ENCODE measurements at places on chromosomes 3 and 15.

GRCh38 chr3:196414469-196414868 lies 17.8 kb downstream of the UBXN7 start:
- DNase-seq = no peak

DNA sequence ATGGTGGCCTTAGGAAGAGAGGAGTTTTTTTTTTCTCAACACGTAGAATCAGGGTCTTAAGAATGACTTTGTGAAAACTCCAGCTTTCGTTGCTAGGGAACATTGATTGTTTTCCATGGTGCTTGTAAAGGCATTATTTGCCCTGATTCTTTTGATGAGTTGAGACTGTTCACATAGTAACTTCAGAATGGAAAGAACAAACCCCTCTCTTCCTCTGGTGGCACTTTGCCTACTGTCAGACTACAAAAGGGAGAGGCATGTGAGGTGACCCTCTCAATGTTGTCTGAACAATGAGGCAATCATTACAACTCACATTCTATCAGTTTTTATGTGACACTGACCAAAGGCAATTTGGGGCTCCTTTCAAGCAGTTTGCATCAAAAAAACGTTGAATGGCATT lies 477.8 kb downstream of the FGF12 start:
- DNase-seq = no peak

- DNase-seq = no peak
Observed at GRCh38 chr15:97941572-97941971, 18.9 kb upstream of the ARRDC4 start.

DNA sequence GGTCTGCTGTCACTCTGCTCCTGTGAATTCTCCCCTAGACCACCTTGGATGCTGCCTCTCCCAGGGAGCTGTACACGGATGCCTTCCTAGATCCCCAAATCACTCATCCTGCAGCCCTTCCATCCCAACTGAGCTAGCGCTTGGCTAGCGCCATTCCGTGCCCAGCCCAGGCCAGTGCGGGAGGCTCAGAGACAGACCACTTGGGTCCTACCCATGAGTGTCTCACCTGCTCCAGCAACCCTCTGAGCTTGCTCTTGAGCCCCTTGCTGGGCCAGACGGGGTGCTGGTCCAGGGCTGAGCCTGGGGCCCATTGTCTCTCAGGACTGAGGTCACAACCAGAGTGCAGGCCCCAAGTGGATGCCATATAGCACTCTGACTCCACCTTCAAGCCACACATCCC lies 17.7 kb downstream of the SH2D7 start:
- no peak for DNase-seq

DNA sequence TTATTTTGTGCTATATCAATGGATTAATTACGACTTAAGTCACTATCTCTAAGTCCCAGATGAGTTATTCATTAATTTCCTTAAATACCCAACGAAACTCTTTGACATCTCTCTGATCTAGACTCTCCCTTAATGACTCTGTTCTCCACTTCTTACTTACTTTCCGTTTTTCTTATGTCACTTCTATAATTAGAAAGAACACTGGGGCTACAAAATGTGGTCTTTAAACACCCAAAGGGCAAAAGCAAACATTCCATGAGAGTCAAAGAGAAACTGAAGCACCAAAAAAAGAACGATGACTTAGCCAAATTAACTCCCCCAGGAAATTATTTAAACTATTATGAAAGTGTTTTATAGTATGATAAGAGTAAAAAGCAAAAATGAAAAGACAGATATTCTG lies 166.4 kb upstream of the UBE2E2 start:
- DNase-seq = no peak

GRCh38 chr3:27456554-27456953 lies 27.6 kb downstream of the SLC4A7 start:
- DNase-seq = no peak

DNA sequence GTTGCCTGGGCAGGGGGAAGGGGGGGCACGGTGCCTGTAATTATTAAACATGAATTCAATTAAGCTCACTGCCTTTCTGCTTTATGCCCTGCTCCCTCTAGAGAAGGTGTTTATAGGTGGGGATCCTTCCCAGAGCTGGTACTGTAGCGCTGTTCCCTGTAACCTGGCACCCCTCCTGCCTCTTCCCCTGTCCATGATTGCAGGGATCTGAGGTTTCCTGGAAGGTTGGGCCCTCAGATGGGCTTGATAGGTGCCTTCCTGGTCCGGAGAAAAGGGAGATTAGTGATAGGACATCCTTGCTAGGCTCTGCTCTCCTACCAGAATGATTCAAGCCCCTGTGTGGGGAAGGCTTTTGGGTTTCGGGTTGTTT lies 2.1 kb upstream of the FAM131A start:
- DNase-seq = no peak

DNA sequence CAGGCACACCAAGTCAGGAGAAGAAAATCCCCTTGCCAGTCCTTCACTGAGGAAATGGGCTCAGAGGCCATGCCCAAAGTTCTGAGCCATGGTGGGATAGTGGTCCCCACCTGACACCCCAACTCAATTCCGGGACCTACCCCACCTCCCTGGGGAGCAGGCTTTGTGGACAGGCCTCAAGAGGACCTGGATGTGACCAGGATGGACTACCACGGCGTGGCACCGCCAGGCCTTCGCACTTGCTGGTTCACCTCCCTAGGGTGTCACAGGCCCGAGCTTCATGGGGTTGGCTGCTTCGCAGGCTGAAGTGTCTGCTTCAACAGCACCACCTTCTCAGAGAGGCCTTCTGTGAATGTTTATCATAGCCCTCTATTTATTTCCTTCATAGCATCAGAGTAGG lies 31.7 kb downstream of the POC1A start:
- DNase-seq = no peak

DNA sequence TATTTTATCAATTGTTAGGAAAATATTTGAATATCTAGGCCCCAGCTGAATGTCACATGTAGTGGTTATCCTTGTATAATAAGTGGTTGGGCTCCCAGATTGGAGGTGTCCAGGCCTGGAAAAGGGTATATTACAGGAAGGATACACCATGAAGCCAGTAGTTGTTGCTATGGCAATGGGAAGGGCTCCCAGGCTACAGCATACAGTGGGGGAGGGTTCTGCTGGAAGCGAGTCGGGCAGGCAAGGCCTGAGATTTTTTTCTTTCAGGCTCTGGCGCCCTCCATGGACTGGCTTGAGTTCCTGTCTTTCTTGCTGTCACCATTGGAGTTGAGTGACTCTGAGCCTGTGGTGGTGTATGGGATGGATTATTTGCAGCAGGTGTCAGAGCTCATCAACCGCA lies 8.9 kb downstream of the ECE2 start:
- DNase-seq = peak; percentile 71

GRCh38 chr3:107294117-107294516 lies 83.1 kb upstream of the CCDC54 start:
- DNase-seq = no peak

DNA sequence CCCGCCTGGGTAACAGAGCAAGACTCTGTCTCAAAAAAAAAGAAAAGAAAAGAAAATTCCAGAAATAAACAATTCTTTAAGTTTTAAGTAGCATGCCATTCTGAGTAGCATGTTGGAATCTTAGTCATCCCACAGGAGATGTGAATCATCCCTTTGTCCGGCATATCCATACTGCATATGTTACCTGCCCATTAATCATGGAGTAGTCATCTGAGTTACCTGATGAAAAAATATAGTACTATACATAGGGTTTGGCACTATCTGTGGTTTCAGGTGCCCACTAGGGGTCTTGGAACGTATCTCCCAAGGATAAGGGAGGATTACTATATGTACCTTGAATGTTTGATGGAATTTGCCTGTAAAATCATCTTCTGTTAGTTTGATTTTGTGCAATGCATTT lies 6.3 kb upstream of the CCR4 start:
- DNase-seq = no peak

DNA sequence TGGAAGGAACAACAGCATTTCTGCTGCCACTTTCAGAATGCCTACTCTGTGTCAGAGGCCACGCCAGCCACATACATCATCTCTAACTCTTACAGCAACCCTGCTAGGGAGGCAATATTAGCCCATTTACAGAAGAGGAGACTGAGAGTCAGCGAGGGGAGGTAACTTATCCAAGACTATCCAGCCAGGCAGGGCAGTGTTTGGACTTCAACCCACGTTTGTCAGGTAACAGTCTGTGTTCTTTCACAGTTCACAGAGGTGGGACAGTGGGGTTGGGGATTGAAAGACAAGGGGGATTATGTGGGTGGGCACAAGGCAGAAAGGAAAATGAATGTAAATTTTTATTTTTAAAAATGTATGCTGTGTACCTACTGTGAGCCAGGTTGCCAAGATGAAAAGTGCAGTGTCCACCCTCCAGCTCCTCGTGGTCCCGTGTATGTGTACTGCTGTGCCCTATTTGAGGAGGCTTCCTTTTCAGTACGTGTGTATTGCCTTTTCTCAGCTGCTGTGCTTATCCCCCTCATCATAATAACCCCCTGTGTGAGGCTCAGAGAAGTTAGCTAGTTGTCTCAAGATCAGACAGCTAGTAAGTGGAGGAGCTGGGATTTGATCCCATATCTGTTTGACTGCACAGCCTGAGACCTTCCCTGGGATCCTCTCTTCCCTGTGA lies 16.5 kb upstream of the ATP2B2 start:
- DNase-seq = no peak

DNA sequence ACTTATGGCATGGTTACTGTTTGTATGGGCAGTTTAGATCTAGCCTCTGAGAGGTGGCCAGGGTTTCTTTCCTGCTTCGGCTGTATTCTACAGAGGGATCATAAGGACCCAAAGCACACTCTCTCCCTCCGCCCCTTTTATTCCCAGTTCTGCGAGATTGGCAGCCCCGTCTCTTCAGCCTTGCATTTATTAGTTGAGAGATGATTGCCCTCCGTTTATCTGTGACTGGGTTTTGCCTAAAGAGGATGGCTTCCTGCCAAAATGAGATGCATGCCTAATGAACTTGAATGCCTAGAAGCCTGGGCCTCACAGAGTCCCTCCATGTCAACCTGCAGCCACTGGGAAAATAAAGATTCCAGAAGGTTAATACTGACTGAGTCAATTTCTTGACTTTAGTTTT lies 97.1 kb upstream of the CHL1 start:
- DNase-seq = no peak

DNA sequence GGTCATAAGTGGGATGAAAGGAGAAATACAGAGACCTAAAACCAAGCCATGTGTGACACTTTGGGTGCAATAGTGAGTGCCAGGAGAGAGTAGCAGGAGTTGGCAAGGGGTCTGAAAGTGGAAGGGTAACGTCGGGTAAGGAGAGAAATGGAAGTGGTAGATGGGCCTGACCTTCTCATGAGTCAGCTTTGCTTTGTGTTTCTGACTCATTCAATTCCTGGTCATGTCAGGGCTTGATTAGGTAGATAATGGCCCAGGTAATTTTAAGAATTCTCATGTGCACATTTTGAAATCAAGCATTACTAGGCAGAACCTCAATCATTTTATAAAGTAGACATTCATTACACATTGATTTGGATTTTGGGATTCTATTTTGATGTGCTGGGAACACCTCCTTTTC lies 262.5 kb downstream of the SOX2 start:
- DNase-seq = no peak

DNA sequence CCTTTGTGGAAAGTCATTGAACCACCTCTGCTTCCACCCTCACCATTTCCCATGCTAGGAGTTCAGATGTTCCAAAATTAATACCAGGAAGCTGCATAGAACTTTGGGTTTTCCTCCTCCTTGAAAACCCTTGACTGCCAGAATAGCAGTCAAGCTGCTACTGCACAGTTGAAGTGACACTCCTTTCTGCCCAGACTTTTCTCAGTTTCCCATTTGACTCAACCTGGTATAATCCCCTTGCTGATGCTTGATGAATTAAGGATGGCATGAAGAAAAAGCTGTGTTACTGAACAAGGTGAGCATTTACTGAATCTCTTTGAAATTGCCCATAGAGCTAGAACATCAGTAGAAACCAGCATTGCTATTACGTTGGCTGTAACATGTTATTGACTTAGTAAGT lies 286.0 kb downstream of the EDEM1 start:
- DNase-seq = no peak

- no peak for DNase-seq
Observed at GRCh38 chr15:91357011-91357410, 257.0 kb downstream of the SV2B start.

DNA sequence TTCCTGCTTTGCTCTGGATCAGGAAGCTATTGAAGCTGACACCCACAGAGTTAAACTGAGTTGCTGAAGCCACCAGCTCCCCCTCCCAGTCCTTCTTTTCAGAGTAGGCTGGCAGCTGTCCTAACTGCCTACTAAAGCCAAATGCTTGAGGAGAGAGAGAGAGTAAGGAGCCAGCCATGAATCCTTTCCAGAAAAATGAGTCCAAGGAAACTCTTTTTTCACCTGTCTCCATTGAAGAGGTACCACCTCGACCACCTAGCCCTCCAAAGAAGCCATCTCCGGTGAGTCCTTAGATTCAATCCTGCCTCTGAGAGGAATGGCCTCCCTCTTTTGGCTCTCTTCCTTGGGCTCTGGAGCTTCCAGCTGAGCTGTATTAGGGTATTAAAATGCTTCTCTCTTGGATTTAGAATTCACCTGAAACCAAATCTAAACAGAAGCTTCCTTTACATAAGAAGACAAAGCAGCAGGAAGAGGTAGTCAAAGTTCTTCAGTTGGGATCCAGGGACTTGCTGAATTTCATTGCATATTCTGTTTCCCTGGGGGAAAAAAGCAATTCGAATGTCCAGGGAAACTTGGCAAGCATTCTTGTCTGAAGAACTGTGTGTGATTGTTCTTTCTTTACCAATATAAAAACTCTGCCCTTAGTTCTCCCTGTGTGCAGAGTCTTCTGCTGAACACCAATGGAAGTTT lies at the start of gene SLC15A2:
Gene SLC15A2 (plus strand): TSS at position 101 of the 690 bp plus-strand sequence. CDS start 76 bp downstream, at position 177.
- DNase-seq = no peak

DNA sequence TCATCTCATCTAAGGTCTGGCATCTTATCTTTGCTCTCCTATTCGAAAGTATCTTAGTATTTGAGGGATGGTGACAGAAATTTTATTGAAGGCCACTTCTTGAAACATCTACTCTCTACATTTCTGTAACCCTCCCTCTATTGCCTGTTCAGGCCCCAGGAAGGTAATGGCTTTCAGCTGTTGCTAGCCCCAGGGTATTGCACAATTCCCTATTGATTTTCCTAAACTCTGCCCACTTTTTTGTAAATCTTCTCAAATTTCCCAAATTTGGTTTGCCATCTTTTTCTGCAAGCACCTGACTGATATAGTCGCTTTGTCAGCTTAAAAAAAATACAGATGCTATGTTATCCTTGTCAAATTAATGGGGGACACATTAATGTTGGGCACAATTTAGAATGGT lies 242.1 kb downstream of the RAP2B start:
- no peak for DNase-seq

DNA sequence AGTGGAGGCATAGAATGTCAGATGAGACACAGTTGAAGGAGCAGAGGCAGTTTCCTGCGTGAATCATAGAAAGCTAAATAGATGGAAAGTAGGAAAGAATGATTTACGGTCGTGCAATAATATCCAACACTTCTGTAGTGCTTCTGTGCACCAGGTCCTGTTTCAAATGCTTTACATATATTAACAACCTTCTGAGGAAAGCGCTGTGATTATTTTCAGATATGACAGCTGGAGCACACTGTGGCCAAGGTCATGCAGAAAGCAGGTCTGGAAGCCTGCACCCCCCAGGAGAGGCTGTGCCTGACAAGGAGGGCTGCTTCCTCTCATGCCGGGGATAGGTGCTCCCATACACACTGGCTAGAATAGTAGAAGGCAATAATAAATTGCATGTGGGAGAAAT lies 104.5 kb downstream of the CHRNA7 start:
- no peak for DNase-seq

- no peak for DNase-seq
Observed at GRCh38 chr15:65888981-65889380, 19.7 kb downstream of the RAB11A start.
